ENCODE measurements at places on chromosomes 6 and 20.
A peak's percentile ranks its signal among the peaks of the same experiment; 100 is the strongest.

DNA sequence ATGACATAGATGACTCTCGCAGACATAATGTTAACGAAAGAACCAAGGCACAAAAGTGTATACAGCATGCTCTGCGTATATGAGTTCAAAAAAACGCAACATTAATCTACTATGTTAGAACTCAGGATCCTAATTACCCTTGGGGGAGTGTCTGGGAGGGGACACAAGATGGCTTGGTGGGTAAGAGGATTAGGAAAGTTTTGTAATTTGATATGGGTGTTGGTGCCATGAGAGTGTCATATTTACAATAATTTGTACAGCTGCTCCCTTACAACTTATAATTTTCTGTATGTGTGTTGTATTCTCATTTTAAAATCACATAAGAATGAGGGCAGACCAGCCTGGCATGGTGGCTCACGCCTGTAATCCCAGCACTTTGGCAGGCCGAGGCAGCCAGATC, 38.6 kb downstream of the TFEB start:
- DNase-seq = no peak

DNA sequence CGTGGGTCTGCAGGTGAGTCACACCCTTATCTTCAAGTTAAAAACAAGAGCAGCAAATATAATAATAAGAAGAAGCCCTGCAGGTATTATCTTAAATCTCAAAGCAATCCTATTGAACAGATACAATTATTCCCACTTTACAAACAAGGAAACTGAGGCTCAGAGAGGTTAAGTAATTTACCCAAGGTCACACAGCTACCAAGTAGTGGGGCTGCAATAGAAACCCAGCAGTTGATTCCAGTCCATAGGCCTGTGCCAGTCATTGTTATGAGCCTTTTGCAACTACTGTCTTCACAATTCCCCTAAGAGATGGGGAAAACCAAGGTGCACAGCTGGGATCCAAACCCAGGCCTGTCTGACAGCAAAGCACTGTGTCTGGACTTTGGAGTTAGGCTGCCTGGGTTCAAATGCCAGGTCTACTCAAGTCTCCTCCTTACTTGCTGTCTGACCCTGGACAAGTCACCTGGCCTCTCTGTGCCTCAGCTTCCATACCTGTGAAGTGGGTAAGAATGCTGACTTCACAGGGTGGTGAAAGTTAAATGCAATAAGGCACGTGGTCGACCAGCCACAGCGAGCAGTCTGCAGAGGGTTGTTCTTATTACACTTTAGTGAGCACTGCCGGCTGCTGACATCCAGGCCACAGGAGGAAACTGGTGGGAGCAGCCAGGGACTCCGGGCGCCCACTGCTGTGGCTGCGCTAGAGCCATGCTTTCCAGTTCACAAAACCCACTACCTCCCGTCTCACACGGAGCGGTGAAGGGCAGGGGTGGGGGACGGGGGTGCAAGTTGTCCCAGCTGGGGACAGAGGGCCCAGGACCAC, 6.1 kb downstream of the MYL9 start:
- DNase-seq = no peak

DNA sequence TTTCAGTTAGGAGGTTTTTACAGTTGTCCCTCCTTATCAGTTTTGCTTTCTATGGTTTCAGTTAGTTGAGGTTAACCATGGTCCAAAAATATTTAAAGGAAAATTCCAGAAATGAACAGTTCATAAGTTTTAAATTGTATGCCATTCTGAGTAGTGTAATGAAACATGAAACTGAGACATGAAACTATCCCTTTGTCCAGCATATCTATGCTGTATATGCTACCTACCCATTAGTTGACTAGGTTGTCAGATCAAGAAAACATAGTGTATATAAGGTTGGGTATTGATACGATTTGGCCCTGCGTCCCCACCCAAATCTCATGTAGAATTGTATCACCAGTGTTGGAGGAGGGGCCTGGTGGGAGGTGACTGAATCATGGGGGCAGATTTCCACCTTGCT, 39.1 kb downstream of the VGLL2 start:
- no peak for DNase-seq

DNA sequence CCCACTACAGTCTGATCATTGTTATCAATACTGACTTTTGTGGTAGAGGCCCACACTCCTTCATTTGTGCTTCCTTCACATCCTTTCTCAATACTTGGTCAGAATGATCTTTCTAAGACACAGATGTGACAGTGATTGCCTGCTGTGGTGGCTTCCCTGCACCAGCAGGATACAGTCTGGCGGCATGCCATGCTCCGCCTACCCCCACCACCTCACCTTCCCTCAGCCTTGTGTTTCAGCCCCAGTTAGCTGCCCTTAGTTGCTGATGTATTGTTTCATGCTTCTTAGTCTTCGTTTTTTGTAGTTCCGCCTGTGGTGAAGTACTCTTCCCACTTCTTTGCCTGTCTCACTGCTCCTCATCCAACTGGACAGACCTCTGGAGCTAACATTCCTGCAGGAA, 10.9 kb downstream of the LRRC1 start:
- no peak for DNase-seq

DNA sequence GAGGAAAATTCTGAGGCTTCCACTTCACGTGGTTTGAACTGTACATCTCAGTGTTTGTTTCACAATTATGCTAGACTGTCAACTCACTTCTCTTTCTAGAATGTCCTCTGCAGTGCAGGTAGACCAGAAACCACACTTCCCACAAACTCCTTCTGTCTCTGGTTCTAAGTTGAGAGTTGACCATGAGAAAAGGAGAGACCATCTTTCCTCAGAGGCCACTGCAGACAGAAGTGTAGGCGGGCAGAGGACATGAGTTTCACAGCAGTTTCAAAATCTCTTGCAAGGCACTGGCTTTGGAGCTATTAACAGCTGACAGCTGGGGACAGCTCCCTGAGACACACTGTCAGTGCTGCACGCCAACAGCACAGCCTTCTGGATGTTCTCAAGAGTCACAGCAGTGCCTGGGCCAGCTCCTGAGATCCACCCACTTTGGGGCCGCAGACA, 55.4 kb upstream of the MOXD1 start:
- DNase-seq = peak; percentile 15
